ENCODE measurements at places on chromosomes 7 and 10.

DNA sequence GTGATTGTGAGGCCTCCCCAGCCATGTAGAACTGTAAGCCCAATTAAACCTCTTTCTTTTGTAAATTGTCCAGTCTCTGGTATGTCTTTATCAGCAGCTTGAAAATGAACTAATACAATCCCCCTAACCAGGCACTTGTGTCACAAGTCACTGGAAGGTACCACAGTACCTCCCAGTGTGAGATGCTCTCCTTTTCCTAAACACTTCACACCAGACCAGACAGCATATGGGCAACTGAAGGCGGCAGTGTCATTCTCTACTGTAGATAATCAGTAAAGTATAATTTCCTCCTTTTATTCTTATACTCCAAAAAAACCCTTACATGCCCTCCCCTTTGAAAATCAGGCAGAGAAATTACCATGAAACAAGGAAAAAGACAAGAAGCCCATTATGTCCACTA lies 113.2 kb downstream of the CALN1 start:
- DNase-seq: no peak

DNA sequence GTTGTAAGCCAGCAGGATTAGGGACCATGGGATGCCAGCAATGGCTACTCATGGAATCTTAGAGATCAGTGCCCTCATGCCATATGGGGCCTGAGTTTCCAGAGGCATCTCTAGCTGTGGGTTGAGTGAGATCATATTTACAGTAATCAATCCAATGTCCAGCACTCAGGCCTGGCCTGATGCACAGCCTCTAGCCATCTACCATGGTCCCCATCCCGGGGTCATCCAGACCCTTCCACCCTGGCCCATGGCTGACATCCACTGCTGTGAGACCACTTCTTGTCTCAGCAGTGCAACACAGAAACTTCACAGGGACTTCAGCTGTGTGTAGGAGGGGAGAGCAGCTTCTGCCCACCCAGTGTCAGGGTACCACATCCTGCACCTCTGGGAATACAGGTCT lies 6.5 kb upstream of the ADCY1 start:
- DNase-seq: peak; percentile 6

DNA sequence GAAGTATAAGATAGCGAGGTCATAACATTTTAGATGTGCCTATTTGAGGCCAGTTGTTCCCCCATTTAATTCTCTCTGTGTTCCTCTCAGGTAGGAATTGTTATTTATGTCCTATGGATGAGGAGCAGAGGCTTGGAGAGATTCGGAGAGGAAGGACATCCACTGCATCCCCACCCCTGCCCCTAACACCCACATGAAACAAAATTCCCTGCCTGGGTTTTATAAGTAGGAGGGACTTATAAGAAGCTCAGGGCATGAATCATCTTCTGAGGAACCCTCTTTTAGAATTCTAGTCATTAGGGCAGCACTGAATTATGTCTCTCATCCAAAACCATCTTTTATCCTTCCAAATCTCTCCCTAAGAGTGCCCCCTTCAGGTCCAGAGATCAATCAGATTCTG lies 5.0 kb downstream of the CHAT start:
- no peak for DNase-seq

GRCh38 chr7:90178679-90179278 lies 24.5 kb downstream of the STEAP1 start:
- peak; percentile 31 for DNase-seq

- peak; percentile 78 for DNase-seq
Measured at GRCh38 chr10:97407211-97407951, 6.2 kb upstream of the RRP12 start.

- DNase-seq: no peak
Measured at GRCh38 chr7:74356589-74357315, 67.5 kb downstream of the CLIP2 start.

All from GM13976 (cell line).